ENCODE measurements at places on chromosomes 5 and 9.

DNA sequence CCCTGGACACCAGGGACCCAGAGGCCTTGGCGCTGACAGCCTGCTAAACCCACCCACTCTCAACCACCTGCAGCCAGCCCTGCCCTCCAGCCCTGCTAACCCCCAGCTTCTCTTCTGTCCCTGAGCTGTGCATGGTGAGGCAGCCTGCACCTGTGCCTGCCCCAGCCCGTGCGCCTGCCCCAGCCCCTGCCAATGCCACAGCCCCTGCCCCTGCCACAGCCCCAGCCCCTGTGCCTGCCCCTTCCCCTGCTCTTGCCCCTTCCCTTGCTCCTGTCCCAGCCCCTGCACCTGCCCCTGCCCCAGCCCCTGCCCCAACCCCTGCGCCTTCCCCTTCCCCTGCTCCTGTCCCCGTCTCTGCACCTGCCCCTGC, 43.3 kb upstream of the IRX4 start:
- no peak for DNase-seq

- no peak for DNase-seq
These were observed 1290.3 kb upstream of the CDH9 start for GRCh38 chr5:28328681-28329080.

DNA sequence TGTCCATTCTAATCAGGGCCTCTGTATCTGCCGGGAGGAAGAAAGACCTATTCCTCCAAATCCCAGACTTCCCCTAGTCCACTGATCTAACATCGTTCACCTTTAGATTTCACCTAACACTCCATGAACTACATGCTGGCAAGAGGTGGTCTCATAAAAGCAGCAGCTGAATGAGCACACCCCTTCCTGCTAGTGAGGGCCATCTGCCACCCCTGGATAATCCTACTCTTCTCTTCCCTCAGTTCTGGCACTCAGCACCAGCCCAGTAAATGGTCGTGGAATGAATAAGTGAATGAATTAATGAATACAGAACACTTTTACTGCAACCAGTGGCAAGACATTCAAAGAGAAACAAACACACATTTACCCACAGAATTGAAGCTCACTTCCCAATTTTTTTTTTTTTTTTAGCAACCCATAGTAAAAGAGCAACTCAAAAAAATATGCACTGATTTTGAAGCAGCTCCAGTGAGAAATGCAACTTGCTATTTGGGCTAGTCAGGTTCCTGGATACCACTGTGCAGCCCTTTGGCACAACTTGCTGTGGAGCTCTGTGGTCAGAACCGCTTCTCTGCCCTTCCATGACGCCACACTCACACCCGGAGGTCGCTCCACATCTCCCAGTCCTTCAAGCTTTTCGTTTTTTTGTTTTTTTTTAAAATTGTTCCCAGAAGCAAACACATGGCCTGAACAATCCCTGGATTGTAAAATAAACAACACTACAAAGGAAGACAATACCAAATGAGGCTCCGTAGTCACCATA, 6.2 kb downstream of the RNF183 start:
- DNase-seq: no peak

DNA sequence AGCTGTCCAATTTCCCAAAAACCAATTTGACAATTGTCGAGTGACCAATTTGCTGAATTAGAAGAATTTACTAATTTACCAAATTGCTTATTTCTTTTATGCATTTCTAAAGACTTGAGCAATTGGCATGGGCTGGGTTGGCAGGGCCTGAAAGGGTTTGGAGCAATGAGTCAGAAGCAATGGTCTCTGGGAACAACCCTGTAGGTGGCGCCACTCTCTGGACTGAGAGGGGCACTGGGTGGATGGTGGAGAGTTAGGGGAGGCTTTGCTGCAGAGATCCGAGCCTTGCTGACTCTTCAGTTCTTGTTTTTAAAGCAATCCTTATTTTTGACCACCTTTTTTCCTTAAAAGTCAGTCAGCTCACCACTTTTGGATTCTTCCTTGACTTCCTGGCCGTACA, 71.5 kb upstream of the RPS23 start:
- no peak for DNase-seq

DNA sequence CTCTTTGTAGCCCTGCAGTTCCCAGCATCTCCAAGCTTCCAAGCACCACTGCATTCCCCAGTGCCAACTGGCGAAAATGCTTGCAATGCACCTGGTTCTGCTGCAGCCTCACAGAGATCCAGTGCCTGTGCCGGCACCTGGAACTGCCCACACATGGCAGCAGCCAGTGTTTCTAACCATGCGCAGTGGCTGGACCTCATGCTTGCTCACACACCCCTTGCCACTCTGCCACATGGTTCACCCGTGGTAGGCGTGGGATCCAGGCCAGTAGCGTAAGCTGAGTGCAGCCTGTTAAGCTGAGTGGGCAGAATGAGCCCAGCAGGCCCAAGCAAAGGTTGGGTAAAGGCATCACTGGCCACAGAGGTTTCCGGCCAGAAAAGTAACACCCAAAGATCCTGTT, 214.1 kb upstream of the VLDLR start:
- no peak for DNase-seq

- DNase-seq: no peak
These were observed 77.6 kb upstream of the FREM1 start for GRCh38 chr9:14987858-14988257.

GRCh38 chr9:21828853-21829410, 26.5 kb downstream of the MTAP start:
- DNase-seq: no peak

DNA sequence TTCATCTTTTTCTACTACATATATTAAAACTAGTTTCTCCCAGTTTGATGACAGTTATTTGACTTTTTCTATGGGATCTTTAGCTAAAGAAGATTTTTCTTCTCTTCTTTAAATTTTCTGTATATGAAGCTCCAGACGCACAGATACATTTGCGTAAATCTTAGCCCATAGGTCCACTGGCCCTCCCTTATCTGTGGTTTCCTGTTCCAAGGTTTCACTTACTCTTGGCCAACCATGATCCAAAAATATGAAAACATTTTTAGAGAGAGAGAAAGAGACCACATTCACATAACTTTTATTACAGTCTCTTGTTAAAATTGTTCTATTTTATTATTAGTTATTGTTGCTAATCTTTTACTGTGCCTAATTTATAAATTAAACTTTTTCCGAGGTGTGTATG, 270.2 kb upstream of the DAPK1 start:
- no peak for DNase-seq

DNA sequence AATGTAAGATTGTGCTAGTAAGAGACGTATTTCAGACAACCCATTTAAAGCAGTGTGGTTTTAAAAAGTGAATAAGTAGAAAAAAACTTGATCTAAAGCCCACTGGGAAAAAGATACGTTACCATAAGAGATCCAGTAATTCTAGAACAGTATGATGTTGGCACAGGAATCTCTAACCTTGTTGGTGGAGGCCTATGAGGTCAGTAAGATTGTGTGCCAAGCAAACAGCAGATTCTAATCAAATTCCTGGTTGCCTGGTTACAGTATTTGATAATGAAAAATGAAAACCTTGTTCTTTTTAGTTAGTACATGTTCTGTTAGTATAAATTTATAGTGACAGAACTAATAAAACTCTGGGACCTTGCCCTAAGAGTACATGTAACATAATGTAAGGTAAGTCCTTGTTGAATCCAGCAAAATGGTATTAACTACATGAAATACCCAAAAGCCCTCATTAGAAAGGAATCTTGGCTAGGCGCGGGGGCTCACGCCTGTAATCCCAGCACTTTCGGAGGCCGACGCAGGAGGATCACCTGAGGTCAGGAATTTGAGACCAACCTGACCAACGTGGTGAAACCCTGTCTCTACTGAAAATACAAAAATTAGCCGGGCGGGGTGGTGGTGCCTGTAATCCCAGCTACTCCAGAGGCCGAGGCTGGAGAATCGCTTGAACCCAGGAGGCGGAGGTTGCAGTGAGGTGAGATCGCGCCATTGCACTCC, 33.2 kb upstream of the DMXL1 start:
- DNase-seq: no peak

DNA sequence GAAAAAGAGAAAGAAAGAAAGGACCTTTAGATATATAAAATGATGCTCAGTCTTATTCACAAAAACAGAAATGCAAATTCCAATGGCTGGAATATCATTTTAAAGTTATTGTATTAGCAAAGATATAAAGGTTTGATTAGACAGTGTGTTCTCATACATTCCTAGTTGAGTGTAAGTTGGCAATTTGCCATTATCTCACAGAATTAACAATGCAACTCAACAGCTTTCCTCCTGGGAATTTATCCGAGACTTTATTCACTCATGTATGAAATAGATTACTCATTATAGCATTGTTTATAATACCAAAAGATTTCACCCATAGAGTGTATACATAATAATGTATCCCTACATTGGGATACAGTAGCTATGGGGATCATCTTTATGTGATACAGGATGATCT, 27.1 kb upstream of the MLLT3 start:
- DNase-seq: no peak

GRCh38 chr9:72292256-72292682, 72.7 kb downstream of the ZFAND5 start:
- no peak for DNase-seq

- no peak for DNase-seq
These were observed 20.4 kb downstream of the CNOT8 start for GRCh38 chr5:154878642-154879335.

- DNase-seq: no peak
These were observed 126.6 kb upstream of the DHFR start for GRCh38 chr5:80781356-80781755.

DNA sequence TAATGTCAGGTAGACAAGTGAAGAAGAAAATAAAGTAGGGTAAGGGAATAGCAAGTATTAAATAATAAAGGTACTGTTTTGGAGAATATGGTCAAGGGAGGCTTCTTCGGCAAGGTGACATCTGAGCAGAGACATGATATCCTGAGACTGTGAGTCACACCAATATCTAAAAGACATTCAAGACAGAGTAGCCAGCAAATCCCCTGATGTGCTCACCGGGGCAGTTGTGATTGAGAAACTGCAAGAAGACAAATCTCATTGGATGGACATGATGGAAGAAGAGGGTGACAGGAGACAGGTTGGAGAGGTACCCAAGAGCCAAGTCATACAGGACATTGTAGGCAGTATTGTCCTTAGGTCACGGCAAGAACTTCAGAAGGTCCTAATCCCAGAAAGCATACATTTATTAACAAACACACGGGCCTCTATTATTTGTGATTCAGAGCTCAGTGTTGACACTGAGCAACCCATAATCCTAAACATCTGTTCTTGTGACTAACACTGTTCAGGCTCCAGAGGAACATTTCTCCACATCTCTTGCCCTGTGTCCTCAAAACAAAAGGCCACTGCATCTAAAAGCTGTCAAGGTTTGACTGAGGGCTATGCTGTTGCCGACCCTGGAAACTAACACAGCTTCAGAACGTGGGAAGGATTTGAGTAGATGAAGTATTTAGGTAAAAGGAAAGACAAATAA, 258.7 kb upstream of the CLINT1 start:
- DNase-seq: no peak

DNA sequence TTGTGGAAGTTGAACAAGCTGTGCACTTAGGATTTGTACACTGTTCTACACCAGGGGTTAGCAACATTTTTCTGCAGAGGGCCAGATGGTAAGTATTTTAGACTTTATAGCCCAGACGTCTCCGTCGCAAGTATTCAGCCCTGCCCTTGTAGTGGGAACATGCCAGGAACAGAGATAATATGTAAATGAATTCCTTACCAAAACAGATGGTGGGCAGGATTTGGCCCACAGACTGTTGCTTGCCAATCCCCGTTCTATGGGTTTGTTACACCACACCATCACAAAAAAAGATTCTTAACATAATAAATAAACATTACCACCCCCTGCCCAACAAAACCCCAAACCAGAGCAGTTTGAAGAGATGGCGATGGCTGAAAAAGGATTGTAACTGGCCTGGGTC, 74.3 kb downstream of the AMBP start:
- DNase-seq: no peak

DNA sequence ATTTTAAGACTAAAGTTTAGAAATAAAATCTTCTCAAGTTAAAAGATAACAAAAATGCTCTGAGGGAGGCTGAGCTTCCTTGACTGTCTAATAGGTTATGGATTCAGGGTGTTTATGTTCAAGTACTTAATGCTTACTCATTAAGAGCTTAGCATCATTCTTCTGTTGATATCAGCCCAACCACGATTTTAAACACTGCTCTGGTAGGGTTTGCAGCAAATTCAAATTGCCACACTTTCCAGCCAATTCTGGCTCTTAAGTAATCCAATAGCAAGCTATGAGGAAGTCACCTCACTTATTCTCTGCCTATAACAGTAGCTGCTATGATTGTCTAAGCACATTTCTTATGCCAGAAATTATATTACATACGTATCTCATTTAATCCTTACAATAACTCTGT, 191.0 kb upstream of the KIF2A start:
- no peak for DNase-seq

DNA sequence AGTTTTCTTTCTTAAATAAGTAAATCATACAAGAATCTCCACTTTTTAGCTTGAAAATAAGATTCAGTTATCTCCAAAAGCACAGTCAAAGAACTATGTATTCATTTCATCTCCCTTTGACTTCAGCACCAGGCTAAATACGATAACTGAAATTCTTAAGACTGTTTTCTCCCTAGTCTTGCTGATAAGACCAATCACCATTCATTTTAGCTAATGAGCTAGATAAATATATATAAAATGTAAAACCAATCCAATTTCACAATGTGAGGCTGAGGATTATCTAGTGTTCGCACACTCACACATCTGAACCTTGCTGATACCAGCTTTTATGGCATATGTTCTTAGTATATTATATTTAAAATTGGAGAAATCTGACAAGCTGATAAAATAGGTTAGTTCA, 17.3 kb upstream of the ZNF622 start:
- no peak for DNase-seq

- no peak for DNase-seq
These were observed 1.3 kb upstream of the TRIM36 start for GRCh38 chr5:115170929-115171510.

DNA sequence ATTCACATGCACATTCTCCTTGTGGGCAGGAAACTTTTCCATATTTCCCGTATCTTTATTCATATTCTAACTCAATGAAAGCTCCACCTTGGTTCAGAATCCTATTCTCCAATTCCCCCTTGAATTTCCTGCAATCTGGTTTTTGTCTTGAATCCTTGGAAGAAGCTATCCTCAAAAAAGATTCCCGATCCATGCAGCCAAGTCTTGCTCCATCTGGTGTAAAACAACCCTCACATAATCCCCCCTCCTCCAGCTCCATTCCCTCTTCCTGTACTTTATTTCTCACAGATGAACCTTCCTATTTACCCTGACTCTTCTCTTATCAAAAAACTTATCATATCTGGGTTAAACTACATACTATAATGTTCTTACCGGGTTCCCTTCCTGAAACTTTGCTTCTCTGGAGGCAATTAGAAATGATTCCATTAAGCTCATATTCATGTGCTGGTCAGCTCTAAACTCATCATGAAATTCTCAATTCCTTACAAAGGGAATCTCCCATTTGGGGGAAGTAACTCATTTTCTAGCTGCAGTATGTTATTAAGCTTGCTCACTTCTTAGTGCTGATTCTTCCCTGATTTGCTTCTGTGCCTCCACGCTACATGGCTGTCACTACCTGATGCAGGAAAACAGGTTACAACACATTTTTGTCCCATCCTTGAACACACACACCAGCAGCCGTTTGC, 81.7 kb downstream of the GNAQ start:
- no peak for DNase-seq

Measured in omental fat pad (tissue), 4 donors.